ENCODE measurements at places on chromosomes 11 and 22.

- DNase-seq = peak; percentile 96
These were observed 9.5 kb upstream of the CBX6 start for GRCh38 chr22:38881464-38881871.

- peak; percentile 61 for DNase-seq
These were observed 48.6 kb upstream of the UCP3 start for GRCh38 chr11:74057249-74058151.

- no peak for DNase-seq
These were observed 48.9 kb downstream of the NARS2 start for GRCh38 chr11:78525720-78526119.

DNA sequence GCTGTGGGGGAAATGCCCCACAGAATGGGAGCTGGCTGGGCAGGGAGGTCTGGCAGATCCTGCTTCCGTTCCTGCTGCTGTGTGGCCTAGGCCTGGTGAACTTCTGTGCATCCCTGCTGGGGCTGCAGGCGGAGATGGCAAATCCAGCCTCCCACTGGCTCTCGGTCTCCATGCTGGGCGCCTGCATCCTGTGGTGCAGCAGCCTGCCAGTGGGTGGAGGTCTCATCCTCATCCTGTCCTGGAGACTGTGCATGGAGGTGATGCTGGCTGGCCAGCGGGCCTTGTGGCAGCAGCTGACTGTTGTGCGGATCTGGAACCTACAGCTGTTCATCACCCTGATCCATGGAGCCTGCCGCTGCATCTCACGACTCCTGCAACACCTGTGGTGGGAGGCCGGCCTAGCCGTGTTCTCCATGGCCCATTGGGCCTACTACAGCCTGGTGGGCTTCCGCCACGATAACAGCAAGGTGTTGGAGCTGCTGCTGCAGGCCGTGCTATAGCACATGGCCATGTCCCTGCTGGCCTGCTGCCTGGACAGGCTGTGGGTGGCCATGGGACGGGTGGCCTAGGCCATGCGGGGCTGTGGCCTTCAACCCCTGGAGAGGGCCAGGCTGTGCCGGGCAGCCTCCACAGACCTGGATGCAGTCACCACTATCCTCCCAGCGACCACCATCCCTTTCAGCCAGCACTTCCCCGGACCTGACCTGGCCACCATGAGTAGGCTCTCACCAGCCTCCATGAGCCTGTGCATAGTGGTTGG lies 8.8 kb upstream of the RPL3 start:
- DNase-seq = no peak

DNA sequence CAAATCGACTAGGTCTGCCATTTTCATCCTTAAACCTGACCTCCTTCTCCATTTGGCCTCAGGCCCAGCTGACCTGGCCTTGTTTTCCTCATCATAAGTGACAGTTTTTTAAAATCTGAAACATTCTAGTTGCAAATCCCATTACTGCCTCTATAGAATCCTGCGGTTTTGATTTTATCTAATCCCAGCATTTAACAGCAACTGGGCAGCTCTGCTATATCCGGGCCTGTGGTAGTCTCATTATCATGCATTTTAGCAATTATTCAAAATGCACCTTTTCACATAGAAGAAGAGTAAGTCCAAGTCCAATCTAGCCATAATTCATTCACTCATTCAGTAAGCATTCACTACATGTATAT lies 28.6 kb upstream of the BIRC3 start:
- no peak for DNase-seq

GRCh38 chr22:27609451-27609888 lies 192.1 kb downstream of the MN1 start:
- no peak for DNase-seq

GRCh38 chr11:23540101-23540561 lies 679.9 kb upstream of the CCDC179 start:
- DNase-seq = peak; percentile 49

GRCh38 chr11:36212564-36213392 lies 76.4 kb downstream of the COMMD9 start:
- no peak for DNase-seq

DNA sequence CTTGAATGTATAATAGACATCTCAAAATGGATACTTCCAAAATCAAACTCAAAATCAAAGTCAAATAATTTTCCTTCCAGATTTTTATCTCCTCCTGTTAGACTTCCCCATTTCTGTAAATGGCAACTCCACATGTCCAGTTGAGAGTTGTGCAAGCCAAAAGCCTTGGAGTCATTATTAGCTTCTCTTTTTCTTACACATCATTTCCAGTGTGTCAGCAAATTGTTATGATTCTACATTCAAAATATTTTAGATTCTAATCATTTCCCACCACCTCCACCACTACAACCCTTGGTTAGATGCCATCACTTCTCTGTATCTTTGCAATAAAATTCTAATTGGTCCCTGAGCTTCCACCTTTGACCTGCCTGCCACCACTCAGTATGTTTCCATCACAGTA lies 155.7 kb downstream of the CNTN5 start:
- no peak for DNase-seq

- no peak for DNase-seq
These were observed 67.7 kb downstream of the PHF21B start for GRCh38 chr22:44942056-44942455.

- peak; percentile 67 for DNase-seq
These were observed 34.1 kb upstream of the CALCA start for GRCh38 chr11:15006139-15006759.

DNA sequence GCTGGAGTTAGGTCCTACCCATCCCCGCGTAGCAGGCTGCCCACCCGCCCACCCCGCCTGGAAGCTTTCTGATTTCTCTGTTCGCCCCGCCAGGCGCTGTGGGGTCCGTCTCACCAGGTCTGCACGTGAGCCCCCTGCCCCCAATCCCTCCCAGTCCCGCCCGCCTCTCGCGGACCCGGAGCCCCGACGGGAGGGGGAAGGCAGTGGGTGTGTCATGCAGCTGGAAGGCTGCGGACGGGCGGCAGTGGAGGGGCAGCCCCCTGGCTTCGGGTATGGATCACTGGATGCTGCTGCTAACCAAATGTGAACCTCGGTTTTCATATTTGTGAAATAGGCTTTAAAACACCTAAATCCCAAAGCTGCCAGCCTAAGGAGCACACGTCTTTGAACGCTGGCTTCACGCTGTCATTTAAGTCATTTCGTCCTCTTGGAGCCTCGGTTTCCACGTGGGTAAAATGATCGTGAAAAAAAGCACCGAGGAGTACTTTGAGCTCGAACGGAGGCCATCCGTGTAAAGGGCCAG lies 568 bp upstream of the BIK start:
- DNase-seq = no peak

DNA sequence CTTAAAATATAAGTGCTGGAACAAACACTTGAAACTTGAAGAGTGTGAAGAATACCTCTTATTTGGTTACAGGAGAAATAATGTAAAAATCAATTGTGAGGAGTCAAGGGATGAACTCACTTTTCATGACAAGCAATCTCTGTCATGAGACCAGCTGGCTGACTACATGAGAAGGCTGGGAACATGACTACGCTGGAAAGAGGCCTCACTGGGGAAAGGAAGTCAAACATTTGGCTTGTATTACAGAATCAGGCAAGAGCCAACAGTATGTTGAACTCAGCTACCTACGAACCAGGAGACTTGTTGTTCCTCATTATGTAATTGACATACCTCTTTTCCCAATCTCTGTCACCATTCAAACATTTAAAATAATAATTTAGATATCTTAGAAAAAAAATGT lies 14.4 kb downstream of the DCDC1 start:
- peak; percentile 26 for DNase-seq

GRCh38 chr11:99192716-99193115 lies 172.0 kb downstream of the CNTN5 start:
- DNase-seq = no peak

DNA sequence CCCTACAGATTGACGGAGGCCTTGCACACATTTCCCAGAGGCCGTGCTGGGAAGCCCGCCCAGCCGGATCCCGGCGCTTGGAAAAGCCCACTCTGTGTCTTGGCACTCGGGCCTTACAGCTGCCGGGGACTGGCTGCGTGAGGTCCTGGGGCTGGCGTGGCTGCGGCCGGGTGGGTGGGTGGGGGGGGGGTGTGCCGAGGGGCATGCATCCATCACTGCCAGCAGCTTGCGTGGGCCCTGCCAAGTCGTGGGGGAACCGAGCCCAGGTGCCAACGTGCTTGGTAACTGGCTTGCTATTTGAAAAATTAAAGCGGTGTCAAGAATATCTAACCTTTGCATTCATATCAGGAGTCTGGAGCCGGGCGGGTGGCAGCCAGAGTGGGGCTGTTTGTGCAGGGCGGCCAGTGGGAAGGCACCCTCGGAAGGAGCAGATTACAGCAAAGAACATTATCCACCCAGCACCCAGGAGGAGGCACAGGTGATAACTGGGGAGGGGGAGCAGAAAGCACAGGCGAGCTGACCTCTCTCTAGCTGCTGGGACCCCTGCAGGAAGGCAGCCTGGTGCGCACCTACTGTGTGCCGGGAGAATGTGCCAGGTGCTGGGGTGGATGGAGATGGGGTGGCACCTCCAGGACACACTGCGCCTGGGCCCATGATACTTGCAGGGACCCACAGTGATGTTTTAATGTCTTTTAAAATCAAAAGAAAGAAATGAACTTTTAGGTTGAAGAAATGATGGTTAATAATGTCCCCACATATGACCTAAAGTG lies 28.5 kb upstream of the SMIM38 start:
- DNase-seq = peak; percentile 39

GRCh38 chr11:12108875-12109453 lies 1.4 kb upstream of the MICAL2 start:
- no peak for DNase-seq

DNA sequence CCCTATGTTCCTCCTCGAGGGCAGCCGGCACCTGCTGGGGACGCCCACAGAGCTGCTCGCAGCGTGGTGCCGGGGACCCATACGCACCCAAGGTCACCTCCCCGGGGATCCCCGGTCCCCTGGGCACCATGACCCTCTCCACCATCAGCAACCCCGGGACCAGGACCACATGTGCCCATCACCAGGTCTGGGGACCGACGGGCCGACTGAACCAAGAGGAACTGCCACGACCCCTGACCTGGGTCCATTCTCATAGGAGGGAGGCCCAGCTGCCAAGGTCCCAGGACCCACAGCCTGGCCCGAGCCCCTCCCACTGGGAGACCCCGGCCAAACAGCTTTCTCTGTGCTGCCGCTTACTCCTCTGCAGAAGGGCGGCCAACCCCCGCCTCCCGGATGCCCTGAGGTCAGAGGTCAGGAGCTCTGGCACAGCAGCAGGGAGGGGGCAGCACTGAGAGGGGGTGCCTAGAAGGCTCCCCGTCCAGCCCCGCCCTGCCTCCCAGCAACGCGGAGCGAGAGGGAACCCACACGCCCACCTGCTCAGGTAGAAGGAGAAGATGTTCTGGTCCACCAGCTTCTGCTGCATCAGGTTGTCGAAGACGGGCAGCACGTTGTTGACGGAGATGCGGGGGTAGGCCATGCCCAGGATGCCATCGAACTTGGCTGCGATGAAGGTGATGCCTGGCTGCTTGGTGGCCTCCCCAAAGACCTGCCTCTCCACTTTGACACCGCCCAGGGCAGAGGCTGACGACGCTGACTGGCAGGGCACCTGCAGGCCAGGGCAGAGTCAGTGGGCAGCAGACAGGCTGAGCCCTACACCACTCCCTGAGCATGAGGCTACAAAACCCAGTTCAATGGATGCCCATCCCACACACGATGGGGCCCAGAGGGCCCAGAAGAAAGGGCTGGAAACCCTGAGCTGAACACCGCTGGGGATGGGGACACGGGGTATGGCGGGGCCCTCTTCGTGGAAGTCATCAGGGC lies 6.6 kb downstream of the CTSD start:
- no peak for DNase-seq

DNA sequence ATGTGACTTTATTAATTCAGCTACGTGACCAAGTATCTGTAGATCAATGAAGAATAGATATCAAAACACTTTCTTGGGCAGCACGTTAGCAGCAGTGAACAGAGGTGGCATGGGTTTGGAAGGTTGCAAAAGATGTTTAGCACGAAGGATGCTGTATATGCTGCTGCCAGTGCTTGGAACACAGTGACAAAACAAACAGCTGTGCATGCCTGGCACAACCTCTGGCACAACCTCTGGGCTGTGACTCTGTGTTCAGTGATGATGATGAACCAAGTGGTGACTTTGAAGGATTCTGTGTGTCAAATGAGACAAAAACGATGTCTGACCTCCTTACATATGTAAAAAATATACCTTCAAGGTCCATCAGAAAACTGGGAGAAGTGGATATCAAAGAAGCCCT lies 104.7 kb downstream of the TBC1D22A start:
- no peak for DNase-seq

- no peak for DNase-seq
These were observed 53.2 kb upstream of the CRTAM start for GRCh38 chr11:122785031-122785541.

GRCh38 chr11:131624531-131624930 lies 254.1 kb downstream of the NTM start:
- no peak for DNase-seq

DNA sequence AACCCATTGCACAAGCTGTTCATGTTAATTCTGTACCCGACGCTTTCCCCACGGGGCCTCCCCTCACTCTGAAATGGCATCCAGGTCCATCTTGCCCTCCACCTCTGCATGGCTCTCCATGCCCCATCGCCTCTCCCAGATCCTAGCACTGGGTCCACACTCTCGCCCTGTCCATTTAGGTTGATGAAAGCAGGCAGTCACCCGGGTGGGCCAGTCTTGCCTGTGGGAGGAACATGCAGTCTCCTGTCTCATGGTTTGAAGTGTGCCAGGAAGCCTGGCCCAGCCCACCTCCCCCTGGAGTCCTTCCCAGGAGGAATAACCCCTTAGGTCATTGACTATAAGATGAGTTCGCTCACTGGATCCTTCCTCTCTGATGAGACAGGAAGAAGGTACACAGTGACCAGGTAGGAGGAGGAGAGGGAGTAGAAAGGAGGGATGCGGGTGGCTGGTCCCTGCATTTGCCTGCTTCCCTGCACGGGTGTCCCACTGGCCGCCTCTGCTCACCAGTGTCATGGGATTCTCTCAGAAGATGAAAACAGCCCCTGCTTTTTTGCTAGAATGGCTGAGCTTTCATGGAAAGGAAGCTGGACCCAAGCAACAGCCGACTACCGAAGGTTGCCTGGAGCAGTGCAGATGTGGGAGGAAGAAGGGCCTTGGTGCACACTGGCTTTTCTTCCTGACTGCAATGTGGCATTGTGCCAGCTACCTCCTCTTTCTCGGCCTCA lies 6.8 kb downstream of the TMEM121B start:
- no peak for DNase-seq

DNA sequence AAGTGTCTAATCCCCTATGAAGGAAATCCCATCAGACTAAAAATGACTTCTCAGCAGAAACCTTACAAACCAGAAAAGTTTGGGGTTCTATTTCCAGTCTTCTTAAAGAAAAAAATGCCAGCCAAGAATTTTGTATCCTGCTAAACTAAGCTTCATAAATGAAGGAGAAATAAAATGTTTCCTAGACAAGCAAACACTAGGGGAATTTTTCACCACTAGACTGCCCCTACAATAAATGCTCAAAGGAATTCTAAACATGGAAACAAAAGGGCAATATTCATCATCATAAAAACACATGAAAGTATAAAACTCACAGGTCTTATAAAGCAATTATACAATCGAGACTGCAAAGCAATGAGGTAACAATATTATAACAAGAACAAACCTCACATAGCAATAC lies 124.3 kb downstream of the PLEKHA7 start:
- DNase-seq = no peak
